NCI-H187 treated with DMSO at 0.1 percent for 48 hours (cell line): ENCODE measurements at places on chromosomes 5 and 9.

GRCh38 chr5:90994796-90995195, 388.3 kb downstream of the ARRDC3 start:
- no peak for DNase-seq

GRCh38 chr9:133048595-133048994, 13.2 kb upstream of the CEL start:
- DNase-seq, result no peak

- no peak for DNase-seq
Observed at GRCh38 chr9:78278177-78278777, 18.6 kb upstream of the PSAT1 start.

DNA sequence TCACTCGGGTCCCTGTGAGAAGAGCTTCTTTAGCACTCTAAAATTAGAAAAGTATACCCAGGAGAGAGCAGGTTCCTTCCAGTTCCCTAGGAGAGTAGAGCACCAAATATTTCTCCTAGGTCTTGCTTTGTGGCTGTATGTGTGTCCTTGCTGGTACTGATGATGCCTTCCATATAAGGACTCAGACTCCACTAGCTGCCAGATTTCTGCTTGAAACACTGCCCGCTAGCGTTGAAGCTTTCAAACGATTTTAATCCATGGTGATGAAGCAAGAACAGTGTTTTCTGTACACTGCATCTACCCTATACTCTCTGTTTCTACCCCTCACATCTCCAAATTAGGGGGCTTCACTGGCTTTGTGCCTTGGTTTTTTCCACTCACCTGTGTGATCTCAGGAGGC, 2.4 kb upstream of the SMC2 start:
- peak; percentile 36 for DNase-seq

DNA sequence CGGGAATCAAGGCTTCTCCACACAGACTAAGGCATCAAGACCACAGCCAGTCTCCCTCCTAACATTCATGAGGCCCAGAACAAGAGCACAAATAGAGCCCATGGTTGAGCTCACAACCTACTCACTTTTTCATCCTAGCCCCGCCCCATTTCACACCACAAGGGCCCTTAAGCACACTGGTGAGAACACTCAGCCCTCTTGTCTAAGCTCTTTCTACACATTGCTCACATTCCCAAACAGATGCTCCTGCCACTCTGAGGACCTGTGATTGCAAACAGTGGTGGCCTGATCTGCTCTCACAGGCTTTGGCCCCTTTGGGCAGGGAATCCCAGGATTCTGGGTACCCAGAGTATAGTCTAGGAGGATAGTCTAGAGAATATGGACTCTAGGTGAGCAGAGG, 54.0 kb downstream of the FEM1C start:
- DNase-seq, result no peak

DNA sequence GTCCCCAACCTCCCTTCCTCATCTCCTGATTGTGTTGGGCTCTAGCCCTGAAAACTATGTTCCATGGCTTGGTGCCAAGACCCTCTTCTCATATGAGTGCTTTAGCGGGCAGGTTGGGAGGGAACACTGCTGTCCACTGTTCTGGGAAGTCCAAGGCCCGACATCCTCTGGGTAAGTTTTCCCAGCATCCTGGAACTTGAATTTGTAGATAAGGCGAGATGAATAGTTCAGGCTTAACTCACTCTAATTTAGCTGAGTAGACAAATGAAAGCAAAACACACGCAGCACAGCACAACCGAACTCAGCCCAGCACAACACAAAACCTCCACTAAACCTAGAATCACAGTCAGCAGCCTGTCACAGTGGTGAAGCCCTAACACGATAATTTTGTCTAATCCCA, 95.3 kb upstream of the SLC28A3 start:
- no peak for DNase-seq

DNA sequence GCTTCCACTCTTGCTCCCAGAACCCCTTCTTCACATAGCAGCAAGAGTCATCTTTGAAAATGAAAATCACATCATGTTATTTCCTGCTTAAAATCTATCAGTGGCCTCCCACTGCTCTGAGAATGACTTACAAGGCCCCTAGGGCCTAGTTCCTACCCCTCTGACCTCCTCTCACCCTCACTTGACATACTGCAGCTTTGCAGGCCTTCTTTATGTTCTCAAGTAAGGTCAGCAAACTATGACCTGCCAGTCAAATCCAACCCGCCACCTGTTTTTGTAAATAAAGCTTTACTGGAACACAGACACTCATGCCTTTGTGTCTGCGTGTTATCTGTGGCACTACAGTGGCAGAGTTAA, 185.7 kb downstream of the NR3C1 start:
- no peak for DNase-seq

DNA sequence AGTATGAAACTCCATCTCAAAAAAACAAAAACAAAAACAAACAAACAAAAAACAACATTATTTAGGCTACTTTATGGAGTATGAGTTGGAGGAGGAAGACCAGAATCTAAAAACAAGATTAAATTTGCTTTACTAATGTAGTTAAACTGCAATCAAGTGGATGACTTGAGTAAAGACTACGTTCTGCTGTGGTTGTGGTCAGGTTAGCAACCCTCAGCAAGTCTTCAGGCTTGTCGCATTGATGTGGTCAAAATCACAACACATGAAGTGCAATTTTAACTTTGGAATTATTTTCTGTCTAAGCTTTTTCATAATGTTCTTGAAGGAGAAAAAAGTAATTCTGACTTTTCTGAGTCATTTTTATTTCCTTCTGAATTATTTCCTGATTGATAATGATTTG, 43.1 kb downstream of the PDE6A start:
- DNase-seq, result no peak

DNA sequence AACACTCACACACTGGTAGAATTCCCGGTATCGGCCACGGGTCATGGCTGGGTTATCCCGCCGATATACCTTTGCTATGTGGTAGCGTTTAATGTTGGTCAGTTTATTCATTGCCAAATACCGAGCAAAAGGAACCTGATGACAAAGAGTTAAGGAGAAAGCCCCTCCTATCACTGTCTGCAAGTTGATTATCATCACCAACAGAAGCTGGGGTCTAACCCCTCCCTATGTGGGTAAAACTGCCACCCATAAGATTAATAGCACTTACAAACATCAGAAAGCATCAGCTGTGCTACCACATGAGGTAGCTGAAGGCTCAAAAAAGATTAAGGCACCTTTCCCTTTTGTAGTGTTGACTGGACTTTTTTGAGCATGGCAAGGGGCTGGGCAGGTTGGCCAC, 5.6 kb upstream of the DND1 start:
- DNase-seq, result no peak

GRCh38 chr5:33490071-33490665, 49.4 kb downstream of the TARS1 start:
- DNase-seq, result no peak

GRCh38 chr9:17219261-17219660, 84.4 kb downstream of the CNTLN start:
- DNase-seq, result no peak

GRCh38 chr5:151258201-151258611, 5.2 kb downstream of the GM2A start:
- no peak for DNase-seq

GRCh38 chr5:34486160-34486848, 169.8 kb upstream of the RAI14 start:
- DNase-seq, result peak; percentile 77

DNA sequence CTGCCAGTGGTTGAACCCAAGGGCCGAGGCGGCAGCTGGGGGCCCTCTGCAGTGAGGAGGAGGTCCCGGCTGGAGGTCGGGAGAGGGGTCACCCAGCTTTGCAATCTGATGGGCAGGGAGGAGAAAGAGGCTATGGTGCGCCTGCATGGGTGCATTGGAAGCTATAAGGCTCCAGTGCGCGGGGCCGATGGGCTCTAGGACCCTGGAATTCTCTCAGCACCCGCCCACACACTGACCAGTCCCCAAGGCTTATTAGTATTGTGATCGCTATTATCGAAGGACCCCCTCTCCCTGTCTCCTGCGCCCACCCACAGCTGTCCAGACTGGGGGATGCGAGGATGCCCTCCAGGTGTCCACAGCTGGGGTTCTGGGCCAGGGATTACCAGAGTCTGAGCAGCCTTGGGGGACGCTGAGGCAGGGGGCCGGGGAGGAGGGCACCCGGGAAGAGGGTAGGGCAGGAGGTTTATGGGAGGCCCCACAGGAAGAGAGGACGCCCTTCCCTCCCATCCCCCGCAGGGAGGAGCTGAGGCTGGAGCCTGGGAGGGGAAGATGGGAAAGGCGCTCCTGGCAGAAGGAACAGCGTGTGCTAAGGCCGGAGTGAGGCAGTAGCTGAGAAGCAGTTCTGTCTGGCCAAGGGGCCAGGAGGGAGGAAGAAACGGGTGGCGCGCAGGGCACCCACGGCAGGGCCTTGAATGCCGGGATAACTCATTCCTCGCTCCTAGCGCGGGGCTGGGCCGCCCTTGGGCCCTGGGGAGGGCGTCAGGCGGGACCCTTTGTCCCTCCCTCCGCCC, 24.2 kb downstream of the C9orf50 start:
- DNase-seq, result no peak

GRCh38 chr9:129027685-129028191, 393 bp downstream of the SH3GLB2 start:
- no peak for DNase-seq

DNA sequence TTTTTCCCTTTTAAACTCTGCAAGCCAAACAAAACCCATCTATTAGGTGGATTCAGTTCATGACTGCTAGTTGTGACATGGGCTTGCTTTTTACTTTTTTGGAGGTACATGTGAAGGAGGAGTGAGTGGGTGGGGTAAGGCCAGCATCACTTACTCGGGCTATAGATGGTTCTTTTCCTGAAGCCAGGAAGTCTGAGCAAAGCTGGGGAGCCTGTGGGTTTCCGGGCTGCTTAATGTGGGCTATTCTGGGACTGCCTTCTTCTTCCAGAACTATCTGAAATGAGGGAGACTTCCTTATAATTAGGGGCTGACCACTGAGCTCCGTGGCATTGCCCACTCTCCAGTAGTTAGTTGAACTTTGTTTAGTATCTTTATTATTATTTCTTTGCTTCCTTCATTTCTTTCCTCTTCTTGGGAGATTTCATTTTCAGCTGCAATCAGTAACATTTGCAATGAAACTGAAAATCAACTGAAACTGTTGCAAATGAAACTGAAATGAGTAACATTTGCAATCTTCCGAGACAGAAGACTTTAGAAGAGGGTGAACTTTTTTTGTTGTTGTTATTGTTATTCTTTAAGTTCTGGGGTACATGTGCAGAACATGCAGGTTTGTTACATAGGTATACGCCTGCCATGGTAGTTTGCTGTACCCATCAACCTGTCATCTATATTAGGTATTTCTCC, 204.9 kb downstream of the LRRC70 start:
- no peak for DNase-seq

- no peak for DNase-seq
Observed at GRCh38 chr9:94692601-94693000, 33.9 kb upstream of the AOPEP start.

GRCh38 chr9:123772967-123773366, 157.0 kb downstream of the DENND1A start:
- no peak for DNase-seq

GRCh38 chr5:173829826-173830225, 58.3 kb upstream of the CPEB4 start:
- DNase-seq, result no peak

DNA sequence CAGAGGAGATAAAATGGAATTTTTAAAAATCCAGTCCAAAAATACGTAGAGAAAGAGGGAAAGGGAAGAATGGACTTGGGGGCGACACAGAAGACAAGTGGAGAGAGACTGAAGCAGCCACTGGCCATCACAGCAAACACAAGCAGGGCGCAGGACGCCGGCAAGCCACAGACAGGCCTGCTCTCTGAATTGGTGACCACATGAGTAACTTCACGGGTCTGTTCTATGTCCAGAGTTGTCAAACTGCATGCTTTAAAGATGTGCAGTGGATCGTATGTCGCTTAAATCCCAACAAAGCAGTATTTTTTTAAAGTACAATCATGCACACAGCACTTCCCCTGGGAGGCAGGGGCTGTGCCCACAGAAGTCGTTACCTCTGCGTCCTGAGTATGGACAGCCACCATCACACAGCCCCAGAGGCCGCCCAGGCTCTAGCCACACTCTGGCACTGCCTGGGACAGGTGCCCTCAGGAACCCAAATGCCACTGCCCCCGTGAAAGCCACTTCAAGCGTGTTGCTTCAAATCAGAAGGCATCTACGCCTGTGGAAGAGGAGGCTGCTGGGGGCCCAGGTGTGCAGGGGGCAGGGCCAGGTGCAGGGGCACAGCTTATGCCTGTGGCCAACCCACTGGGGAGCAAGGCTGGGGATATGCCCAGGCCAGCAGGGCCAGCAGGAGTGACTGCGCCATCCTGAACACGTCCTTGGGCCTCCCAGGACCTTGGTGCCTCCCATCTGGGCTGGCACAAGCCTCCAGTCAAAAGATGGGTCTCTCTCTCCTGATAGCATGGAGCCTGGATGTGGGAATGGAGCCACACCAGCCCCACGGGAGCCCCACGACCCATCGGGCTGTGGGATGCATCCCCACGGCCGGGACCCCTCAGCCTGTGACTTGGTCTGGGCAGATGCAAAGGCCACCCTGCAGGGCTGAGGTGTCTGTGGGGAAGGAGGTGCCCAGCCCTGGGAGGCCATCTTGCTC, 5.9 kb upstream of the LRRC14B start:
- no peak for DNase-seq

DNA sequence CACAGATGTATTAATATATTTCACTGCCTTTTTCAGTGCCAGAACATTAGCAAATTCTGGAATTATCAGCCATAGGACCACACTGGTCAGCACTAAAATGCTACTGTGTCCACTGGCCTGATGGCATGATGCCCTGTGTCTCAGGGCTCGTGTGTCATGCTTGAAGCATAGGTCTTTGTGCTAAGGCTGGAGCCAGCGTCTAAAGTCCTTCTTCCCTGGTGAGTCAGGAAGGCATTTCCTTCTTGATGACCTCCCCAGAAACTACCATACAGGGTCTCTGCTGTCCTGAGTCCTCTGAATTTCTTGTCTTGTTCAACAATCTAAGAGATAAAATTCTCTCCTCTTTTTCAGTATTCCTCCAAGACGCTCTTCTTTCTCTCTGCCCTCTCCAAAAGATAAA, 489.9 kb downstream of the PSAT1 start:
- no peak for DNase-seq

DNA sequence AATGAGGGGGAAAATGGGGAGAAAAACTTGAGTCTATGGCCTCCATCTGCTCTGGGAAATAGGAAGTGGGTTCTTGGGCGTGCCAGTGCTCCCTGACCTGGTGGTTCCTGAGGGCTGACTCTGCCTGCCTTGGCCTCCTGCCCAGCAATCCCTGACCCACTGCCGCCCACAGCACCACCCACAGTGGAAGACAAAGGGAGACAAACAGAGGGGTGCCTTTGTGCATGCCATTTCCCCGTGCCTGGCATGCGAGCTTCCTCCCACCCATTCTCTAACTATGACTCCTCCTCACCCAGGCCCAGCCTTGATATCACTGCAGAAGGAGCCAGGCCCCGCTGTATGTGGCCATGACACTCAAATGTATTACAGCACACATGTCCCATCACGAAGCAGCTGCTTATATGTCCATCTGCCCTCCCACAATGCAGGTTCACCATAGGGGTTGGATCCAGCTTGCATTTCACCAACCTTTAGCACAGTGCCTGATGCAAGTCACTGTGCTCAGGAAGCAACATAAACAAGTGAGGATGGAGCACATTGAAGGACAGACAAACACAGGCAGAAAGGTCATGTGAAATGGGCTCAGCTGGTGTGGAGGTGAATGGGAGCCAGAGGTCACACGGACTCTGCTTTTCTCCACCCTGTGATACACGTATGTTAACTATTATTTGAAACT, 84.4 kb downstream of the ADRB2 start:
- no peak for DNase-seq
